Left renal pelvis (tissue), 4 donors: ENCODE measurements at places on chromosomes 16 and 17.

DNA sequence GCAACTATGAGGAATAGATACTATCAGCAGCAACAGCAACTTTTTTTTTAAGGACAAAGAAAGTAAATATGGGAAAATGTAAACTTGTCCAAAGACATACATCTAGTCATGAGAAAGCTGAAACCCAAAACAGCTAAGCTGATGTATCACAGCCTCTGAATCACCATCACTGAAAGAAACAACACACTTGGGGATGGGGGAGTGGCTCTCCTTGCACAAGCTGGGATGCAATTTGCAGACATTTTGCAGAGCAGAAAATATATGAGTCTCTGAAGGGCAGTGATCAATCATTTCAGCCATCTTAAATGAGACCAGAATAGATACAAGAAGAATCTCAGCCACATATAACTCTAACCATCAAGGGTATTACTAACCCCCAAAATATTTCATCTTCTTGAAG, 79.1 kb downstream of the GRIN2A start:
- no peak for DNase-seq

DNA sequence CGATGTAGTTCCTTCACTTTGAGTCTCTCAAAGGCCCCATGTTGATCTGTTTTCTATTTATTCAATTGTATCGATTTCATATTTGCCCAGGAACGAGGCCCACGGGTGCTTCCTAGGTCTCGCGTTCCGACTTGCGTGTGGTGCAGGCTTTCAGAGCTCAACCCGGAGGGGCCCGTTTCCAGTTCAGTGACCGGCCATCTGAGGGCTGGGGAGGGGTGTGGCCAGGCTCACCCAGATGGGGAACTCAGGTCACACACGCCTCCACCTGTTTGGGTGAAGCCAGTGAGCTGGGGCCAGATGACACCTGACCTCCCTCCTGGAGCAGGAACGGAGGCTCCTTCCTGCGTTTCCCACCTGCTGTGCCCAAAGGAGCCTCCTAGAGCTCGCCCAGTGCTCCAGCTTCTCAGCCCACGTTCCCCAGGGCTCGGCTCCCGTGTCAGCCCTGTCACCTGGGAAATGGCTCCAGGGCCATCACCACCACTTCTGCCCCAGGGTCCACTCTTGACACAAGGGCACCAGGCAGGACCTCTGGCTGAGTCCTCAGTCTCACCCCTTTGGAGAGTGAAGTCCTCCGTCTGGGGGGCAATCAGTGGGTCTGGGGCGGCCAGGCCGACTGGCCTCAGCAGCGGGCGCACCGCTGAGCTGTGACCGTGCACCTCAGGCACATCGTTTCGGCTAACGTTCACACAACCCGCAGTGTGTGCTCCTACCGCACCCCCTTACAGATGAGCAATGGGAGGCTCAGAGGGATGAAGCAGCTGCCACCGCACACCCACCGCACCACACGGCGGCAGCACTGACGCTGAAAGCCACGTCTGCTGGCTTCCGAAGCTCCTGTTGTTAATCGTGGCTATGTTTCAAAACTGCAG, 18.0 kb downstream of the FOXF1 start:
- DNase-seq = no peak

- DNase-seq = no peak
Measured at GRCh38 chr17:7654832-7655540, 4.3 kb downstream of the ATP1B2 start.

GRCh38 chr16:17269439-17269838, 201.3 kb downstream of the XYLT1 start:
- no peak for DNase-seq

DNA sequence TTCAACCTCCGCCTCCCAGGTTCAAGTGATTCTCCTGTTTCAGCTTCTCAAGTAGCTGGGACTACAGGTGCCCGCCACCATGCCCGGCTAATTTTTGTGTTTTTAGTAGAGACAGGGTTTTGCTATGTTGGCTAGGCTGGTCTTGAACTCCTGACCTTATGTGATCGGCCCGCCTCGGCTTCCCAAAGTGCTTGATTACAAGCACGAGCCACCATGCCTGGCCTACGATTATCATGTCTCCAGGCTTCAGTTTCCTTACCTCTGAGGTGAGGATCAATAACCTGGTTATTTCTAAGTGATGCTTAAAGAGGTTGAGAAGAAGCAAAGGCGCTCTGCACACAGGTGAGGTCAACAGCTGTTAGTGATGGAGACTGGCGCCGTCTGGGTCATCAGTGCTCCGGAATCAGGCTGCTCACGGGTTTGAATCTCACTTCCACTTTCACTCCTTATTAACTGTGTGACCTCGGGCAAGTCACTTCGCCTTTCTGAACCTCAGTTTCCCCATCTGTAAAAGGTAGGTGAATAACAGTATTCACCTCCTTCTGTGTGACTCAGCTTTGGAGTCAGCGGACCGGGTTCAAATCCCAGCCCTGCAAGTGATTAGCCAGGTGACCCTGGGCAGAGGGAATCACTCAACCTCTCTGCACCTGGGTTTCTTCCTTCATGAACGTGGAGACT, 745 bp upstream of the ABCC1 start:
- DNase-seq = no peak

DNA sequence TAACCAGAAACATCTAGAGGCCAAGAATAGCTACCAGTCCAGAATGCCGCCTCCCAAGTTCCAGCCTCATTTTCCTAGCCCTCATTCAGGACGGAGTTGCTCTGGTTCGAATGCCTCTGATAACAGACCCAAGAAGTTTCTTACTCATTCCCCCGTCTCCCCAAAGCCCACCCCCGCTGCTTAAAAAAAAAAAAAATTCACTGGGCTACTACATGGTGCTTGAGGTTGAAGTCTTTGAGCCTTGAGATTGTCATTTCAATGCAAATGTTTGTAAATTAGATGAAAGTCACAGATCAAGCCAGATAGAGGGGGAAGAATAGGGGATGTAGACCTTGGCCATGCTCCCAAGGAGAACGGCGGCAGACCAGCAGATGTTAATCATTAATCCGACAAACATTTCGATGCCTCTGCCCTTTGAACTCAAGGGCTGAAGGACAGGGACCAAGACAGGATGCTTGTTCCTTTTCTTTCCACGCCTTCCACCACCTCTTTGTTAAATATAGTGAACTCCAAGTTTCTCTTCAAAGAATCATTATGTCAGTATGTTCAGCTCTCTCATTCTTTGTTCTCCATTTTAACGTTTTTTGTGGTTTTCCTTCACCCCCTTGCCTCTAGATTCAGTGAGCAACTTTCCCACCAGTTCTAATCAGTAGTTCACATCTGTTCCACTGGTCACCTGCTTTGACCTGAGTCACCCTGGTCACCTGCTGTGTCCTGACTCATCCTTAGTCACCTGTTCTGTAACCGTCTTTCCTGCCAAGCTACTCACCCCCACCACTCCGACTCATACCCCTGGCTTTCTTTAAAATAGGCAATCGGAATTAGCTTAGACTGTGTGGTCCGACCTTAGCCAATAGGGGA, 190.3 kb downstream of the CPPED1 start:
- DNase-seq = no peak

DNA sequence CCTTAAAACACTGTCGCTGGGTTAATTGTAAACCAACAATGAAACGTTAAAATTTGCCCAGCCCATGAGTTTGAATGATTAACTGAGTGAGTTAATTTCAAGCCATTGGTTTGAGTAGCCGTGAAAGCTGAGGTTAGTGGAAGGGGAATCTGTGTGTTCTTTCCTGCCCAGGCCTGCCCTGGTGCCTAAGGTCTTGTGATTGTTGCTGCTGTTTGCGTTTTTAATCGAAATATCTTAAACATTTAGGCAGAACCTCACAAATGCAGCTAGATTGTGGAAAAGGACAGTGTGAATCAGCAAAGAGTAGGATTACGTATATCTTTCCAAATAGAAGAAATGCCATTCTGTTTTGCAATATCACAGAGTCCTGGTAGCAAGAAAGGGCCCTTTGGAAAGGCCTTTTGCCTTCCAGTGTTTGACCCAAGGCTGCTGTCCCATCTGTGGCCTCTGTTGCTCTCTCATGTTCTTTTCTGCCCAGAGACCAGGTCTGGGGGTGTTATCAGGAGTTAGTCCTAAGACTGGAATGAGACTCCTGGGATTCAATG, 113.8 kb downstream of the MSI2 start:
- no peak for DNase-seq

GRCh38 chr17:2034806-2035540, 5.0 kb downstream of the DPH1 start:
- DNase-seq = no peak

- DNase-seq = no peak
Measured at GRCh38 chr17:82926716-82927115, 86.9 kb upstream of the ZNF750 start.

DNA sequence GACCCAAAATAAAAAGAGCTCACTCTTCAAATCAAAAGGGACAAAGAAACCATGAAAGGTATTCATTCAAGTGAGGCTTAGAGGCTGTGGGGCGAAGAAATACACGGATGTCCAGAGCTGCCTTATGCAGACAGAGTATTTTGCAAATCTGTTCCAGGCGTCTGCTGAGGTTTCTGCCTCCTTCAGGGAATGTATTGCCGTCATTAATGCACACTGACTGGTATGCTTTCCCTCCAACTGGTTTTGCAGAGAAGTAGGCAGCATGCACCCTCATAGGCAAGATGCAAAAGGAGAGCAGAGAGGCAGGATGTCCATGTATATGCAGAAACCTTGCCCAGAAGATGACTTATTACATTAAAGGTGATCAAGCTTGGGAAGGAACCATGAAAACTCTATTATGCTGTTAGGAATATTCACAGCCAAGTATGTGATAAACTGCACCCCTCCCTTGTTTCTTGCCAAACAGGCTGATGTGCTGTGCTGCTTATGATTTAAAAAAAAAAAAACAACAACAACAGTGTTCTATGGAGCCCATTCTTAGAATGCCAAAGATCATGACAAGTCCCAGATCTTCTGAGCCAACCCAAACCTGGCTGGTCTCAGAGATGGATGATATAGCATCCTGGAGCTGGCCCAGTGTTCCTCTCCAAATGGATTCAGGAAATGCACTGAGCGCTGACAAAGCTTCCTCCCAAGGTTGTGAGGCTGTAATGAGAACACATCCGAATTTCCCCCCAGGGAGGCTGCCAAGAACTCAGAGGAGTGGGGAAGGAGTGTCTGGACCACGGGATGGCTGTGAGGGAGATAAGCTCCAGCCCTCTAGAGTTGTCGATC, 77.6 kb upstream of the HLF start:
- DNase-seq = no peak

- DNase-seq = no peak
Measured at GRCh38 chr17:27226611-27227230, 67.2 kb upstream of the WSB1 start.

GRCh38 chr16:14427371-14427948, 202.6 kb downstream of the PARN start:
- DNase-seq = no peak

DNA sequence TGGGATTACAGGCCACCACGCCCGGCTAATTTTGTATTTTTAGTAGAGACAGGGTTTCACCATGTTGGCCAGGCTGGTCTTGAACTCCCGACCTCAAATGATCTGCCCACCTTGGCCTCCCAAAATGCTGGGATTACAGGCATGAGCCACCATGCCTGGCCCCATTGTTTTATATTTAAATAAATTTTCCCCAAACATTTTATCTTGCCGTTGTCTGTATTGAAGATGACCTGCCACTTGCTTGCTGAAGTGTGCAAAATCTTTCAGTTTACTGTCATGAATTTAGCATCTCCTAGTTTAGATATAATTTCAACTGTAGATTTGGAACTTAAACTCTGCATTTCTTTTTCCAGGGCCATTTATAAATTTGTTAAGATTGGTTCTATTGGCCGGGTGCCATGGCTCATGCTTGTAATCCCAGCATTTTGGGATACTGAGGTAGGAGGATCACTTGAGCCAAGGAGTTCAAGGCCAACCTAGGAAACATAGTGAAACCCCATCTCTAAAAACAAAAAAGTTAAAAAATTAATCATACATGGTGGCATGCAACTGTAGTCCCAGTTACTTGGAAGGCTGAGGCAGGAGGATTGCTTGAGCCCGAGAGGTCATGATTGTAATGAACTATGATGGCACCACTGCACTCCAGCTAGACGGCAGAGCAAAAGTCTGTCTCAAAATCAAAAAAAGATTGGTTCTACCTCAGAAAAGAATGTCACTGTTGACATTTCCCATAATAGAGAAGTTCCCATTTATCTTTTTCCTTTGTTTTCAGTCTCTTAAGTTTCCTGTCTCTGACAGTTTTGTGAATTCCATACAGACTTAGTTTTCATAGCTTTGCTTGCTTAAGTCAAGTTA, 84.4 kb downstream of the VMP1 start:
- no peak for DNase-seq

- no peak for DNase-seq
Measured at GRCh38 chr16:82363026-82363816, 193.2 kb upstream of the MPHOSPH6 start.

DNA sequence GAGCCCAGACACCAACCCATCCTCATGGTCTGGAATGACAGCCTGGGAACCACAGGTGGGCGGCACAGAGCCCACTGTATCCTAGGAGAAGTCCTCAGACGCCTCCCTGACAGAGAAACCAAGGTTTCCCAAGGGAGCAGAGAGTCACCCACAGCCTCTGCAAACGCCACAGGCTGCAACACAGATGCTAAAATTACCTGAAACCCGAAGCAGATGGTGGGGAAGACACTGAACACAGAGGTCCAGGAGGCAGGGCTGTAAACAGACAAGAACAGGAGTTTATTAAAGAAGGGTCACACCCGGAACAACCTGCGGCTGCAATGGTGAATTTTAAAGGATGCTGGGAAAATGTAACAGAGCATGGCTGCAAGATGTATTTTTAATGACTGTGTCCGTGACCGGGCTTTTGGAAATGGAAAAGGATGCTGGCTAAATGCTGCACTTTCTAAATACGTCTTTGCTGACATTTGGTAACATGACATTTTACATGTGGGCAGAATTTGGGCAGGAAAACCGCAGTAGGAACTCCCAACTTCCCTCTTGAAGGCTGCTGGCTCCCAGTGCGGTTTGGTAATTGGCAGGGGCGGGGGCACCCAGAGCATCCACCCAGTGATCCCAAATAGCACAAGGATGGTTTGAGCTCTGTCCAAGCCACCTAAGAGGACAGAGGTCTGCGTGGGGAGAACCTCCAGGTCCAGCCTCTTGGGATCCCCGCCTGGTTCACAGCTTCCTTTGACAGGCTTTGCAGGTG, 13.1 kb downstream of the SLC38A8 start:
- no peak for DNase-seq

DNA sequence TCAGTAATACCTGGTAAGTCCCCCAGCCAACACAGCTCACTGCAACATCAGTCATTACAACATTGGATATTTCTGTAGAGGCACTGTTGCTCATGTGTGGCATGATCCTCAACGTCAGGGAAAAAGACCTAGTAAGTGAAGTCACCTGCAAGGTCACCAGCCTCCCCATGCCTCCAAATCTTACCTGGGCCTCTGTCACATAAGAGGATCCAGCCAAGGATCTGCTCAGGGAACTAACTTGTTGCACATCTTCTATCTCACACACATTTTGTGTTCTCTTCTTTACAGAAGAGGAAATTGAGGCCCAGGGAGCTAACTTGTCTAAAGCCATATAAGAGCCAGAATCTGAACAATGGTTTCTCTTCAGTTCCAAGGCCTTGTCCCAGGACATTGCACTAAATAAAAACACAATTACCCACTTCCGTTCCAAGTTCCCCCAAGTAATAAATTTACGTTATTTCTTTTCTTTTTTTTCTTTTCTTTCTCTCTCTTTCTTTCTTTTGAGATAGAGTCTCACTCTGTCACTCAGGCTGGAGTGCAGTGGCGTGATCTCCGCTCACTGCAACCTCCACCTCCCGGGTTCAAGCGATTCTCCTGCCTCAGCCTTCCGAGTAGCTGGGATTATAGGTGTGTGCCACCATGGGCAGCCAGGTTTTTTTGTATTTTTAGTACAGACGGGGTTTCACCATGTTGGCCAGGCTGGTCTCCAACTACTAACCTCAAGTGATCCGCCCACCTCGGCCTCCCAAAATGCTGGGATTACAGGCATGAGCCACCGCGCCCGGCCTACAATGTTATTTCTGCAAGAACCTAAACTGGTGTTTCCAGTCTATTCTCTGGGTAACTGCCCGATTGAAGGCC, 1.3 kb downstream of the SHMT1 start:
- DNase-seq = no peak
